Fibroblast of skin of right biceps (primary cell): ENCODE measurements at places on chromosomes 4 and X.

GRCh38 chrX:127879585-127879984 lies 172.6 kb downstream of the ACTRT1 start:
- peak; percentile 19 for DNase-seq

DNA sequence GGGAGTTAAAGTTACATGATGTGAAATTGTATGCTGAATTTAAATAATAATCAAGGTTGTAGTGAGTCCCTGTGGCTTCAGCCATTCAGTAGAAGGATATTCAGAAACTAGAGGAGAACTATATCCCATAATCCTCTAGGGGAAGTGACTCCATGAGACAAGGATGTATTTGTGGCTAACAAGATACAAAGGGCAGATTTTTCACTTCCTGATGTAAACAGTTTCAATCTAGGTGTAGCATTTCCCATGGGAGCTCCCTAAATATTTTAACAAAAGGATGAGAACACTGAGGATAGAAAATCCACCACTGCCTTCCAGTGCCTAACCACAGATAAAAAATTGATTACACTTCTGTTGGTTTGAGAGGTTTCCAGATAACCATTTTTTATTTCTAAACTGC lies 435.4 kb upstream of the TENM3 start:
- peak; percentile 41 for DNase-seq

DNA sequence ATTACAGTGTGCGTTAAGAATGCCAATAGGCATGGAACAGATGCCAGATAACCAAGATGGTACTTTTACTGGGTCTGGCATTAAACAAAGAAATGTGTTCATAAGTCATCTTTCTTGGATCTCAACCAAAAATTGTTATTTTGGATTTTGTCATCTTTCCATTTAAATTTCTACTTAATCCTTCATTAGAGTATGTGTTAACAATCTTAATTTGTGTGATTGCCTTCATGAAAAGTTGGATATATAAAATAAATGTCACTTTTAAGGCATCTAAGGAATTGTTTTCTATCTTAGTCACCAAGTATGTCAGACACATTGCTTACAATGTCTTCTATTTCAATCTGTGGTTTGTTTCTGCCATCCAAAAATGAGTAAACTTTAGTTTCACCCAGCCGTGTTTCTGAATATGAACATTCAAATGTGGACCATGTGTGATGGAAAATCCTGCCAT lies 87.5 kb downstream of the PALLD start:
- DNase-seq: peak; percentile 88

DNA sequence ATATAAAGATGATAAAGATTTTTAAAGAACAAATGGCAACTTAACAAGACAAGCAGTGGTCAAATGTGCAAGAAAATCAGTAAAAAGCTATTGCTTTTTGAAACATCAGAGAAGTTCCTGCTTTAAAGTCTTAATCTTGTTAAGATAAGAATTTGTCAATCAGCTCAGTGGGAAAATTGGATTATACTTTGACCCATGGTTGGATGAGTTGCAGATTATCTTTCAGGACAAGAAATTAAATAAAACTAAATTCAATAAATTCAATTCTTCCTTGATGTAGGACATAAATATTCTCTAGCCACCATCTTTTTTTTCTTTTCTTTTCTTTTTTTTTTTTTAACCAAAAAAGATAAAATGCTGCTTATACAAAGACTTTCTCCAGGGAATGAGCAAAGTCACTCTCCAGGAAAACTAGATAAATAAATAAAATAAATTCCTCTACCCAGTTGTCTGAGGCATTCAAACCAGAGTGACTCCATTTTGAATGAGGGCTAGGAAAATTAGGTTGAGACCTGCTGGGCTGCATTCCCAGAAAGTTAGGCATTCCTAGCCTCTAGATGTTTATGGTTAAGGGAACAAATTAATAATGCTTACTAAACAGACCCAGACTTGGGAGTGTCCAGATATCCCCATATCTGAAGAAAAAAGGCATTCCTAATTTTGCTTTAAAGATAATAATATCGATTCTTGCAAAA lies 211.2 kb downstream of the SNCA start:
- no peak for DNase-seq

DNA sequence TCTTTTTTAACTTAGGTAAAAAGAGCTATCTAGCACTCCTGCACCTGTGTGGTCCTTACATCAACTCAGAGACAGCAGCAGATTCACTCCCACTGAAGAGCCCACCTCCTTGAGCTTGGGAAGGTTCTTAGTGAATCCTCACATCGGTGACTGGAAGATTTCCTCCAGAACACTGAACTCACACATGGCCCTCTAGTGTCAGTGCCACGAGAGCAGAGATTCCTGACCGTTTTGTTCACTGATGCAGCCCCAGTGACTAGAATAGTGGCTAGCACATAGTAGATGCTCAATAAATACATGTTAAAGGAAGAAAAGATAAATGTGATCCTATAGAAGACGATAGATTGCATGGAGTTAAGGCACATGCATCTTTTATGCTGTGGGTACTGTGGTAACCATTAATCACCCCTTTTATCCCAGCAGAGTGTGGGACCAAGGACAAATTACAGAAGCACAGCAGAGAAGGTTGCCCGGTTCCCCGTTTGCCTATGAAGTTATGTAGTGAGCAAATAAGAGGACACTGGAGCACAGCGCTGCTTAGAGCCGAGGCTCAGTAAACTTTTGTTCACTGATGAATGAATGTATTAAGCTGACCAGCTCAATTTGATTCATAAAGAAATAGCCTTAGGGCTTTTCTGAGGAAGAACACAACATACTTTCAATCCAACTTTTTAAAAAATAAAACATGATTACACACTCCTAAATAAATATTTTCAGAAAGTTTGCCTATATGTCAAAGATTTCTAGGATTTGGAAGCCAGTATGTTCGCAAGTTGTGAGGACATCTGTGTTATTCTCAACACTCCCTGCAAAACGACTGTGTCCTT lies 8.7 kb downstream of the GASK1B start:
- DNase-seq: no peak

GRCh38 chr4:114027596-114027995 lies 48.1 kb upstream of the ARSJ start:
- no peak for DNase-seq

DNA sequence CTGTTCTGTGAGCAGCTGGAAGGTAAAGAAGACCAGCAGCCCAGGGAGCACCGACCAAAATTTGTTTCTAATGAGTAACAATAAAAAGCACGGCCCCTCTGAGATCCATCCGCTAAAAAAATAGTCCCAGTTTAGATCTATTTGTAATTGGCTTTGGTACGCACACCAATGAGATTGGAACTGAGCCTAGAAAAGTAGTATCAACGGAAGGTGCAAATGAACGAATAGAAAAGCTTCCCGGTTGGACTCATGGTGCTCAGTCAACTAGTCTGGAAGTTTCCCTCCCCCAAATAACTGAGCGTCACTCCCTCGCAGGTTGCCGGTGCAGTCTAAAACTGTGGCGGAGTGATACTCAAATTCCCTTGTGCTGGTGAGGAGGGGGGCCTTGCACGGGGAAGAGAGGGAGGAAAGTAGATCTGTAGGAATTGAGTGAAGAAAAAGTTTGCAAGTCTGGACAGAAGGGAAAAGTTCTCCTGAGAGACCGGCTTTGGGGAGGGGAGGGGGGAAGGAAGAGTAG lies at the start of gene COL4A5:
Gene COL4A5, plus strand, starts transcription at position 413 of the 517 bp plus-strand sequence. CDS start 288 bp downstream, outside the sequence.
- peak; percentile 86 for DNase-seq

DNA sequence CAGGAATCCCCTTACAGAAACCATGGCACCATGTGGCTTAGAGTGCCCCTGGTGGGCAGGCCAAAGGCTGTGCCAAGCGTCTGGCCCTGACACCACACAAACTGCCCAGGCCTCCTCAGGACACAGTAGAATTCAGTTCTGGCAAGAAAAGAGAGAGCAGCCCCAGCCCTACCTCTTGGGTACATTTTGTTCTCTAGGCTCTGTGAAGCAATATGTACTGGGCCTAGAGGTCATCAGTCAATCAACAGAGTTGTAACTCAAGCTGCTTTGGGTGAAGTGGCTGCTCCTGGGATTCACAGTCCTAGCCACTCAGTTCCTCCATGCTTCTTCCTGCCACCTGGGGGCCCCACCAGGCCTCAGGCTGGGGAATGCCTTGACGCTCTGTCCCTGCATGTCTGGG lies 158.1 kb upstream of the MAMLD1 start:
- no peak for DNase-seq

- no peak for DNase-seq
These were observed 106.1 kb upstream of the VEGFC start for GRCh38 chr4:176898791-176899190.
